ENCODE measurements at places on chromosomes 11 and 22. TPM values are rescaled to one million over a fixed set of nuclear protein-coding genes. Genes with fewer than 3 reads are reported as not detected.

- no peak overlapping the region for H3K4me3 ChIP-seq
- no peaks in the 10 kb centered on the region for H3K36me3 ChIP-seq
- no peak overlapping the region for H3K27ac ChIP-seq
- H3K4me1 ChIP-seq, result no peaks in the 10 kb centered on the region
- no peak for DNase-seq
- H3K27me3 ChIP-seq, result no peaks in the 10 kb centered on the region
Observed at GRCh38 chr22:30373331-30374325, 13.6 kb downstream of the RNF215 start.

DNA sequence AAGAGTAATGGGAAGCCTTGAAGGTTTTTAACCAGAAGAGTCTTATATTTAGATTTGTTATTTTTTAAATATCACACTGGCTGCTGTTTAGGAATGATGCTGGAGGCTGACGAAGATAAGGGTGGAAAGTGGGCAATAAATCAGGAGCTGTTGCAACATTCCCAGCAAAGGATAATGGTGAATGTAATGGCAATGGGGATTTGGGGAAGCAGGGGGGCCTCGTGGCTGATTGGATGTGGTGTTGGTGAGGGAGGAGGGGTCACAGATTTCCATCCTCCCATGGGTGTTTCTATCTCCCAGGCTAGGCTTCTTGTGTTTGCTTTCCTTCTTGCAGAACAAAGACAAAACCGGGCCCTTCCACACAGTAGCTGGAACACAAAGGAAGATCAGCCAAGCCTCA is 80.8 kb downstream of the PIWIL4 start:
- H3K27me3 ChIP-seq, result no peaks in the 10 kb centered on the region
- no peak overlapping the region for H3K4me3 ChIP-seq
- no peak for DNase-seq
- no peaks in the 10 kb centered on the region for H3K36me3 ChIP-seq

- H3K36me3 ChIP-seq, result no peaks in the 10 kb centered on the region
- peak overlapping the region; percentile 63 for H3K27ac ChIP-seq
- no peaks in the 10 kb centered on the region for H3K4me1 ChIP-seq
- H3K27me3 ChIP-seq, result no peaks in the 10 kb centered on the region
Observed at GRCh38 chr11:65695459-65696241, 16.4 kb upstream of the KAT5 start.

DNA sequence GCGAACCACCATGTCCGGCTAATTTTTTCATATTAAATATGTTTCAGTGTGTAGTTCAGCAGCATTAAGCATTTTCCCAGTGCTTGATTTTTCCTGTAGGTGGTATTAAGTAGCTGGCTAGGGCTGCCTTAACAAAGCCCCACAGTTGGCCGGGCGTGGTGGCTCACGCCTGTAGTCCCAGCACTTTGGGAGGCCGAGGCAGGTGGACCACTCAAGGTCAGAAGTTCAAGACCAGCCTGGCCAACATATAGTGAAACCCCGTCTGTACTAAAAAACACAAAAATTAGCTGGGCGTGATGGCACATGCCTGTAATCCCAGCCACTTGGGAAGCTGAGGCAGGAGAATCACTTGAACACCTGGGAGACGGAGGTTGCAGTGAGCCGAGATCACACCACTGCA is 33.5 kb upstream of the TOLLIP start:
- H3K36me3 ChIP-seq, result no peaks in the 10 kb centered on the region
- DNase-seq, result no peak
- H3K4me1 ChIP-seq, result no peaks in the 10 kb centered on the region
- H3K27me3 ChIP-seq, result no peaks in the 10 kb centered on the region

DNA sequence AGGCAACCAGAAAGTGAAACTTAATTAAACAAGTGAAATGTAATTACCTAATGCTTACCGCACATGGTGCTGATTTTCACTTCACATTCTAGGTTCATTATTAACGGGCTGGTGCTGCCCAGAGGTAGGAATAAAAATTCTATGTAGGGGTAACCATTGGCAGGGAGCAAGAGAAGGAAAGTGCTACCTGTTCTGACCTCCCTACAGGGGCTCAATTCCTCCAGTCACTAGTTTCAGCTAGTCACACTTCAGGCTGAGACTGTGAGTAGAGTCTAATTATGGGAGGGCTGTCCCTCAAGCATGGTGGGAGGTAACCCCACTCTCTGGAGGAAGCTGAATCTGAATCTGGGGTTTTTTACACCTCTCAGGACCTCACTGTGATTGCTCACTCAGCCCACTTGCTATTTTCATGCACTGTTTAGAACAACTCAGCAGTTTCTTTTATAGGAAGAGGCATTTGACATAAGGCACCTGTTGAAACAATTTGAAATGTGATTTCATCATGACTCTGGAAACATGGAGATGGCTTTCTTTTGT is 75.4 kb downstream of the MAML2 start:
- H3K36me3 ChIP-seq, result no peaks in the 10 kb centered on the region
- no peak overlapping the region for H3K4me3 ChIP-seq
- peaks cover 10% of the 10 kb centered on the region for H3K4me1 ChIP-seq
- no peak overlapping the region for H3K27ac ChIP-seq
- DNase-seq, result no peak

DNA sequence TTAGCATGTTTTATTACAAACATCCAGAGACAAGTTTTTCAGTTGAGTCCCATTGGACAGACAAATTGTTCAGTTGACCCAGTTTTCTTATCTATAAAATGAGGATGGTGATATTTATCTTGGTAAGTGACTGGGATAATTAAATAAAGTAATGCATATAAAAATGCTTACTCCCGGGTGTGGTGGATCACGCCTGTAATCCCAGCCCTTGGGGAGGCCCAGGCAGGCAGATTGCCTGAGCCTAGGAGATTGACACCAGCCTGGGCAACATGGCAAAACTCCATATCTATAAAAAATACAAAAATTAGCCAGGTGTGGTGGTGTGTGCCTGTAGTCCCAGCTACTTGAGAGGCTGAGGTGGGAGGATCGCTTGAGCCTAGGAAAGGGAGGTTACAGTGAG is 15.6 kb upstream of the ACER3 start:
- H3K36me3 ChIP-seq, result no peaks in the 10 kb centered on the region
- no peak for DNase-seq
- no peaks in the 10 kb centered on the region for H3K4me1 ChIP-seq

DNA sequence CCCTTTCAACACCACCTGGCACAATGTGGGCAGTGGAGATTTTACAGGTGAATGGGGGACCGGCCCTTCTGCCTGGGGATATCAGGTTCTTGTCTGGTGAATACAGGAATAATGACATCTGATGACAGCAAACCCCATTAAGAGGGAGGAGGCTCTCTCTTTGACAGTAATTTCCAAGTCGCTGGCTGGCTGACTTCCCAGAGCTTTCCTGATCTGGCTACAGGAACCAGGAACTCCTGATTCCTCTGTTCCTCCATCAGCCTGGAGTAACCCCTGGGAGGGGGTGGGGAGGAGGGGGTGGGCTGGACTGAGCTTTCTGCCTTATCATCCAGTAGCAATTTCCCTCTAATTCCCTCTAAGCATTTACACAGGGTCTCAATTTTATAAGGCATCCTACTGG is 3.7 kb upstream of the MIEF1 start:
- H3K36me3 ChIP-seq, result no peaks in the 10 kb centered on the region
- no peak for DNase-seq
- no peak overlapping the region for H3K4me3 ChIP-seq
- H3K4me1 ChIP-seq, result peaks cover 23% of the 10 kb centered on the region

GRCh38 chr11:123392431-123392830 is 37.6 kb upstream of the GRAMD1B start:
- no peak overlapping the region for H3K4me3 ChIP-seq
- H3K4me1 ChIP-seq, result no peaks in the 10 kb centered on the region
- peaks cover 3% of the 10 kb centered on the region for H3K27me3 ChIP-seq
- DNase-seq, result no peak

GRCh38 chr22:33341611-33342010 is 283.4 kb upstream of the SYN3 start:
- no peaks in the 10 kb centered on the region for H3K27me3 ChIP-seq
- H3K4me1 ChIP-seq, result peaks cover under 1% of the 10 kb centered on the region
- no peak overlapping the region for H3K27ac ChIP-seq
- H3K4me3 ChIP-seq, result no peak overlapping the region
- H3K36me3 ChIP-seq, result no peaks in the 10 kb centered on the region
- no peak for DNase-seq

GRCh38 chr11:62725646-62726045 is 1.6 kb downstream of the HNRNPUL2 start:
- DNase-seq, result no peak
- H3K36me3 ChIP-seq, result peaks cover 12% of the 10 kb centered on the region
- H3K4me3 ChIP-seq, result peak overlapping the region; percentile 12

- H3K4me1 ChIP-seq, result no peaks in the 10 kb centered on the region
- H3K27ac ChIP-seq, result no peak overlapping the region
- H3K4me3 ChIP-seq, result no peak overlapping the region
- DNase-seq, result no peak
- H3K36me3 ChIP-seq, result no peaks in the 10 kb centered on the region
Observed at GRCh38 chr11:37657645-37658044, 1059.6 kb upstream of the RAG2 start.

- no peaks in the 10 kb centered on the region for H3K27me3 ChIP-seq
- peak overlapping the region; percentile 83 for H3K27ac ChIP-seq
- no peak overlapping the region for H3K4me3 ChIP-seq
- DNase-seq, result peak; percentile 84
- H3K36me3 ChIP-seq, result no peaks in the 10 kb centered on the region
- H3K4me1 ChIP-seq, result peaks cover 16% of the 10 kb centered on the region
Observed at GRCh38 chr11:128210148-128210940, 377.0 kb downstream of the ETS1 start.

DNA sequence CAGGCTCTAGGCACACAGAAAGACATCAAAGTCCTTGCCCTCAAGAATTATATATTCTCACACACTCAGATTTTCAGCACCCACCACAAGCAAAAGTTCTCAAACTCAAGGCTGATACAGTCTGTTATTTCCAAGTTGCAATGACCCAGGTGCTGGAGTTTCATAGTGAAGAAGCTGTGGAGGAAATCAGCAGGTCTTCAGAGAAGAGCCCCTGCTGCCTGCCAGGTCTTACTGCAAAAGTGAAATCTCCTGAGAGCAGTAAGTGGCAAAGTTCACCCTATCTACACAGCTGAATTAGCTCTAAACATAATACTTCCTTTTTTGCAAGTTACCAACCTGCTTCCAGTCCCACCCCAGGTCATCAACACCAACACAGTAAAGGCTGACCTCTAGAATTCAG is 64.6 kb downstream of the RPL27A start:
- H3K4me1 ChIP-seq, result peaks cover 9% of the 10 kb centered on the region
- H3K36me3 ChIP-seq, result no peaks in the 10 kb centered on the region
- no peaks in the 10 kb centered on the region for H3K27me3 ChIP-seq
- H3K27ac ChIP-seq, result peak overlapping the region; percentile 17

GRCh38 chr11:8041576-8041975 is 39.4 kb upstream of the TUB start:
- DNase-seq, result no peak
- no peaks in the 10 kb centered on the region for H3K36me3 ChIP-seq
- no peaks in the 10 kb centered on the region for H3K4me1 ChIP-seq
- H3K27ac ChIP-seq, result no peak overlapping the region

- H3K27ac ChIP-seq, result peak overlapping the region; percentile 29
- no peaks in the 10 kb centered on the region for H3K27me3 ChIP-seq
- peak; percentile 51 for DNase-seq
- H3K4me3 ChIP-seq, result no peak overlapping the region
Observed at GRCh38 chr11:88555018-88555828, 217.7 kb upstream of the CTSC start.

DNA sequence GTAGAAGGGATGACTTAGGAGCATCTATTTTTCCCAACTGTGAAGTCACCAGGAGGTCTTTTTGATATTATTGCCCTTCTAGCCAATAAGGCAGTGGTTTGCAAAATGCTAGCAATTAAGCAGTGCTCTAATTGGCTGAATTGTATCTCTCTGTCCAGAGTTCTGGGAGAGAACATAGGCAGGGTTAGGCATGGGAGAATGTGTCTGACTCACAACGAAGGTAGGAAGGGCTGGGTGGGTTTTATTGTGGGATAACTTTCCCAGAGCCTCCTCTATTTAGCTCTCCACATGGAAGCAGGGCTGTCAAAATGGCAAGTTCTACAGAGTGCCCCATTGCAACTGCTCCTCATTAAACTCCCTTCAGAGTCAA is 415.9 kb upstream of the CADM1 start:
- no peak overlapping the region for H3K27ac ChIP-seq
- peaks cover 4% of the 10 kb centered on the region for H3K4me1 ChIP-seq
- no peak for DNase-seq
- no peaks in the 10 kb centered on the region for H3K36me3 ChIP-seq

The KDM4D gene
- polyA plus RNA-seq, result 0.46 TPM

The SYT8 gene
- polyA plus RNA-seq, result 42.1 TPM

The TP53I11 gene
- 41.8 TPM for polyA plus RNA-seq

The KCNA4 gene
- polyA plus RNA-seq, result 0.38 TPM

The CCDC15 gene
- 0.97 TPM for polyA plus RNA-seq

The SLC37A2 gene
- polyA plus RNA-seq, result 3.9 TPM

The PPME1 gene
- polyA plus RNA-seq, result 45.7 TPM

The INS gene
- polyA plus RNA-seq, result not detected
